Stimulated activated CD4-positive, alpha-beta T cell treated with anti-CD3 and anti-CD28 coated beads, Interleukin-1b, Interleukin-23, amount 100 ng/mL, for 1 hour (primary cell): ENCODE measurements at places on chromosomes 3 and 15.

GRCh38 chr3:78761126-78761525 is 1006.7 kb downstream of the ROBO1 start:
- DNase-seq: no peak

GRCh38 chr15:52503788-52504496 is 24.7 kb downstream of the MYO5A start:
- DNase-seq: no peak

GRCh38 chr3:108953210-108953609 is 469 bp downstream of the GUCA1C start:
- no peak for DNase-seq

- no peak for DNase-seq
These were observed 27.7 kb downstream of the BLM start for GRCh38 chr15:90744759-90745402.

DNA sequence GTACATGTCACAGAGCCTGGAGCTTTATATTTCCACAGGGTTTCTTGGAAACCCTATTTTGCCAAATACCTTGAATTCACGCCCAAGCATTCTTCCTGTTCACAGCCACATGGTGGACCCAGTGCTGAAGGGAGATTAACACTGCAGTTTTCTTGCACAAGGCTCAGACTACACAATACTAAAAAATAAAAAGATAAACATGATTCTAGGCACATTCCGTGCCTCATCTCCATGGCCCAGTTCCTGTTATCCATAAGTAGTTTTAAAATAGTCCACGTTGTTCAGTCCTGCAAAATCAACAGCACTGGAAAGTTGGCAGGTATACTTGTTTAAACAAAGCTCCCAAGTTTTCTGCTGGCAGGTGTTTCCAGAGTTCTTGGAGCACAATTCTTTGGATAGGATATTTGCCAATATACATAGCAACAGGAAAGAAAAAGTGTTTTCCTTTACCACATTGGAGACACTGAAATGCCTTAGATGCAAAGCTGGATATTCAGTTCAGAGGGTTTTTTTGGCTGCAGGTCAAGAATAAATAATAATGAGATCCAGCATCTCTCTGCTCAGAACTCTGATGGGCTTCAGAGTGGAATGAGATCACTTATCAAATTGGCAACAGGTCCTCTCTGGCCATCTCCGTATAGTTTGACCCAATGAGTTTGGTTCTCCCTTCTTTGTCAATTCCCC is 88.1 kb upstream of the TGFBR2 start:
- DNase-seq: no peak

DNA sequence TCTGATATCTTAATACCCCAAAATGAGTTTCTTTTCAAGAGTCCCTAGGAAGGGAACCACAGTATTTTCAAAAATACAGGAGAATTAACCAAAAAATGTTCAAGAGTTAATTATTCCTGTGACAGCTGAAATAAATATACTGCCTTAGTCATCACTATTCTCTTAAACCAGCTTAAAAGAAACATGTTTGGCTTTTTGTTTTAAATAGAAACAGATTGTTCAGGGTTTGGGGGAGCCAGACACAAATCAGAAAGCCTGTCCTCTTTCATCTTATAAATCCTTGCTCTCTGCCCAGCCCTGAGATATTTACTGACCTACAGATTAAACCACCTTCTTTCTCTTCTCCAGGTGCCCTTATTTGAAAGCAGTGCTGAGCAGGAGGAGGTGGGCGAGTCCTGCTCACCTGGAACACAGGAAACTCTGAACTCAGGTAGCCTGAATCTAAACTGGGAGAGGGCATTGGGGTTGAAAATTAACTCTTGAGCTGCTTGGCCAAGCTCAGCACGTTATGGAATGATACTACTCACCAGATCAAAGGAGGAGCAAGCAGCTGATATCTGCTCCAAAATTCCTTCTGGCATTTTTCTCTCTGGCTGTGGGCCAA is 84.1 kb upstream of the SPRED1 start:
- DNase-seq: no peak
